ENCODE measurements at places on chromosomes 16 and 17. TPM values are rescaled to one million over a fixed set of nuclear protein-coding genes. Genes with fewer than 3 reads are reported as not detected.

DNA sequence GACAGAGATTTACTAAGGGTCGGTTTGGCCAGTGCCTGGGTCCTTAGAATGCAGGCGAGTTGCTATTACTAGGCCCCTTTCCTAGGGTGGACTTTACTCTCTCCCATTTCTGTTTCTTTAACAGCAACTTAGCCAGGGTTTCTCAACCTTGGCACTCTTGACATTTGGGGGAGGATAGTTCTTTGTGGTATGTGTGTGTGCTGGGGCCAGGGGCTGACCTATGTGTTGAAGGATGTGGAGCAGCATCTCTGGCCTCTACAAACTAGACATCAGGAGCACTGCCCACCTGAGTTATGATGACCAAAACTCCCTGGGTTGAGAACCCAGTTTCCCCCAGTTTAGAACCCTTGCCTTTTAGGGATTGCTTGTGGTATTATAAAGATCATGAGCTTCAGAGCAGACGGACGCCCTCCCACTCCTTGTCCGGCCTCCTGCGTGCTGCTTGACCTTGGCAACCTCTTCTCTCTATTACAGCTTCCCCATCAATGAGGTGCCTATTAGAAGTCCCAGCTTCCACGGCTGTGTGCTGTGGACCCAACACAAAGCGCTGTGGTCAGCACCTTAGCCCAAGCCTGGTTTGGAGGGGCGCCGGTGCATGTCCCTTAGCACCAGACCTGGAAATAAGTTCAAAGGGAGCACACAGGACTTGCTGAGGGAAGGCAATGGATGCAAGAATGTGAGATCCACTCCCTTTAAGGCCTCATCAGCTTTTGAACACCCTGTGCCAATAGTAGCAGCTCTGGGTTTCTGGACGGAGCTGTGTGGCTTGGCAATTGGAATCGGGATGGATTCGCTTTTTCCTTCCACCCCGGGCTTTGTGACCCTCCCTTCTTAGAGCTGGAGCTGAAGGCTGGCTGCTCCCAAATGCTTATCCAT, 239.2 kb upstream of the MAF start:
- peaks cover 13% of the 10 kb centered on the region for H3K27me3 ChIP-seq
- H3K4me3 ChIP-seq = no peak overlapping the region
- DNase-seq = no peak
- H3K36me3 ChIP-seq = no peaks in the 10 kb centered on the region
- H3K4me1 ChIP-seq = peaks cover 25% of the 10 kb centered on the region
- no peak overlapping the region for H3K27ac ChIP-seq

DNA sequence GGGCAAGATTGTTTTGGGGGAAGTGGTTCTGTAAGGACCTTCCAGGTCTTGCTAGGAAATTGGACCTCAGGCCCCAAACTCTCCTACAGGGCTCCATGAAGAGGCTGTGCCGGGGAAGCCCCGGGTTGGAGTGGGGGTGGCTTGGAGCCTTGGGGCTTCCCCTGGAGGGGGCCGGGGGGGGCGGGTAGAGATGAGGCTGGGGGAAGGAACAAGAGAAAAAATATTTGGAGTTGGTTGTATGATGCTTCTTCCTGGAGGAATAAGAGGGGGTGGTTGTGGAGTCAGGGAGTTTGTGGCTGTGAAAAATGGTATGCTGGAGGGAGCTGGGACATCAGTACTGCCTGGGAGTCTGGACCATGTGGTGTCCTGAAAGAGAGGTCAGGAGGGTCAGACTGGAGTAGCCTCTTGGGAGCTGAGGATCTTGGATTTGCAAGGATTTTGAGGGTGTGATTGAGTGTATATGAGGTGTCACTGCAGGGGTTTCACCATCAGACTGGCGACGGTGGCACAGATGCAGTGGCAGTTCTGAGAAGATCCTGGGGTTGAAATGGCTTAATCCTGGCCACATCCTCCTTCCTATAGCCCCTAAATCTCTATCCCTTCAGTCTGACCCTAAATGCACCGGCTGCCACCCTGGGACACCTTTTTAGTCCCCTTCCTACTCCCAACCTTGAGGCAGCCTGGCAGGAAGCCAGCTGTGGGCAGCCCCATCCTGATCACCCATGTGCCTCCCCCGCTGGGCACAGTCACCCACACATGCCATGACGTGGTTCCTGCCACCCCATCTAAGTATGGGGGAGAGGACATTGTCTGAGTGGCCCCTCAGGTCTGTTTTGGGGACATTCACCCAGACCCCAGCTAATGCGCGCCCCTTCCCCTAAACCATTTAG, 10.9 kb downstream of the RARA start:
- peak overlapping the region; percentile 99 for H3K4me3 ChIP-seq
- peaks cover 4% of the 10 kb centered on the region for H3K36me3 ChIP-seq
- DNase-seq = peak; percentile 81
- H3K4me1 ChIP-seq = peaks cover 83% of the 10 kb centered on the region

GRCh38 chr17:77748436-77748835, 210.1 kb upstream of the TNRC6C start:
- no peak for DNase-seq
- H3K4me1 ChIP-seq = no peaks in the 10 kb centered on the region
- no peak overlapping the region for H3K4me3 ChIP-seq
- H3K36me3 ChIP-seq = no peaks in the 10 kb centered on the region
- H3K27me3 ChIP-seq = peaks cover 4% of the 10 kb centered on the region

The SKA2 gene
- 83.9 TPM for total RNA-seq

DNA sequence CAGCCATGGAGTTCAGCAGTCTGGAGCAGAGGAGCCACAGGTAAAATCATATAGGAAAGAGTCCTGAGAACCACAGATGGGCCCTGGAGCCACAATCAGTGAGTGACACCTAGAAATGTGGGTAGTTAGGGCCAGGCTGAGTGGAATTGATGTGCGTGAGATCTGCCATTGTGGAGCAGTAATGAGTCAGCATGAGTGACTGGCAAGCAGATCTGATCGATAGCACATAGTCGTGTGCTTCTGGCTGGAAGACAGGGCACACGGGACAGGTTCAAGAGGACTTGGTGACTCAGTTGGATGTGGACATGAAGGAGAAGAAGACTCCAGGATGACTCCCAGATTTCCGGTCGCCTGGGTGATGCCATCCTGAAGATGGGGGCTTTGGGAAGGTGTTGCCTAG, 12.3 kb downstream of the ADORA2B start:
- no peaks in the 10 kb centered on the region for H3K36me3 ChIP-seq
- peak; percentile 69 for DNase-seq
- no peak overlapping the region for H3K27ac ChIP-seq
- peaks cover 29% of the 10 kb centered on the region for H3K4me1 ChIP-seq
- H3K4me3 ChIP-seq = no peak overlapping the region
- H3K27me3 ChIP-seq = peaks cover 38% of the 10 kb centered on the region

DNA sequence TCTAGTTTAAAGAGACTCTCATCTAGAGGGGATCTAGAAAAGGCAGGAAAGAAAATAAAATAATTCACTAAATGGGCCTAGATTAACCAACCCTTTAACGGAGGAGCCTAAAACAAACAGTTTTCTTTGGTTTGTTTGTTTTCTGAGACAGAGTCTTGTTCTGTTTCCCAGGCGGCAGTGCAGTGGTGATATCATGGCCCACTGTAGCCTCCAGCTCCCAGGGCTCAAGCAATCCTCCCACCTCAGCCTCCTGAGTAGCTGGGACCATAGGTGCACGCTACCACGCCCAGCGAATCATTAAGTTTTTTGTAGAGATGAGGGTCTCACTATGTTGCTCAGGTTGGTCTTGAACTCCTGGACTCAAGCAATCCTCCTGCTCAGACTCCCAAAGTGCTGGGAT, 122.3 kb upstream of the TOB1 start:
- H3K27me3 ChIP-seq = no peaks in the 10 kb centered on the region
- H3K4me3 ChIP-seq = no peak overlapping the region
- DNase-seq = no peak
- H3K27ac ChIP-seq = no peak overlapping the region
